ENCODE measurements at places on chromosomes 16 and 17.

DNA sequence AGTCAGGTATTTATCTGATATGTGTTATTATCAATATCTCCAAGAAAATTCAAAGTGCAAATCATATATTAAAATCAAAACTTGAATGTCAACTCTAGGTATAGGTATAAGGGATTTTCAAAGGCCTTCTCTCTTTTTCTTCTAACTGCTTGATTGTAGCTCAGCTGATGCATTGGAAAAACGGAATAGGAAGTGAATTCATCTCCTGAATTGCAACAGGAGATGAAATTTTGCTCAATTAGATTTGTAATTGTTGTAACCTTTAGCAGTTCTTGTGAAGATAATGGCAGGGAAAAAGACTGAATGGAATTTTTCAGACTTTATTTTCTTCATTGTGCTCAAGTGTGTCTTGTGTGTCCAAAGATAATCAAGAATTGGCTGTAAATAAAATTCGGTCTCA, 190.2 kb upstream of the KCNJ16 start:
- DNase-seq: no peak

DNA sequence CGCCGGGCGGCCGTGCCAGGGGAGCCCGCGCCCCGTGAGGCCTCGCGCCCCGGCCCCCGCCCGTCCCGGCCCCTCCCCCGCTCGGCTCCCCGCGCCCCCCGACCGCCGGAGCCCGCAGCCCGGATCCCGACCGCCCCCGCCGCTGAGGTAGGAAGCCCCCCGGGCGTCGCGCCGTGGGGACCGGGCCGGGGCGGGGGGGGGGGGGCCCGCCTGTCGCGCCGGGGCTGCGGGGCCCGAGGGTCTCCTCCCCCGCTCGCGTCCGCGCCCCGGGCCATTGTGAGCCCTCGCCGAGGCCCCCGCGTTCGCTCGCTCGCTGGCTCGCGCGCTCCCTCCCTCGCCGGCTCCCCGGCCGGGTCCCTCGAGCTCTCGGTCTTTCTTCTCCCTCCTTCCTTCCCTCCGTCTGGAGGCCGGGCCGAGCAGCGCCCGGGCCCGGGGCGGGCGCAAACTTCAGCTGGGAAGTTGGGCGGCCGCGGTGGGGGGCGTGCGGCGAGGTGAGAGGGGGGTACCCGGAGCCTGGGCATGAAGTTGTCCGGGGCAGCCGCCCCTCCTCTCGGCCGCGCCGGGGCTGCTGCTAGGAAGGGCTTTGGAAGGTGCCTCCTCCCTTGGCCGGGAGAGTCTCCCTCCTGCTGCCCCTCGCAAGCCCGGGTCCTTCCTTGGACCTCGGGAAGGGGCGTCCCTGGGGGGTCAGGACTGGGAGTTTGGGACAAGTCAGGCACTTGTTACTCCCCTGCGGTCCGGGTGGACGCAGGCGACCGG, 419 bp downstream of the GLIS2 start:
- DNase-seq: no peak

DNA sequence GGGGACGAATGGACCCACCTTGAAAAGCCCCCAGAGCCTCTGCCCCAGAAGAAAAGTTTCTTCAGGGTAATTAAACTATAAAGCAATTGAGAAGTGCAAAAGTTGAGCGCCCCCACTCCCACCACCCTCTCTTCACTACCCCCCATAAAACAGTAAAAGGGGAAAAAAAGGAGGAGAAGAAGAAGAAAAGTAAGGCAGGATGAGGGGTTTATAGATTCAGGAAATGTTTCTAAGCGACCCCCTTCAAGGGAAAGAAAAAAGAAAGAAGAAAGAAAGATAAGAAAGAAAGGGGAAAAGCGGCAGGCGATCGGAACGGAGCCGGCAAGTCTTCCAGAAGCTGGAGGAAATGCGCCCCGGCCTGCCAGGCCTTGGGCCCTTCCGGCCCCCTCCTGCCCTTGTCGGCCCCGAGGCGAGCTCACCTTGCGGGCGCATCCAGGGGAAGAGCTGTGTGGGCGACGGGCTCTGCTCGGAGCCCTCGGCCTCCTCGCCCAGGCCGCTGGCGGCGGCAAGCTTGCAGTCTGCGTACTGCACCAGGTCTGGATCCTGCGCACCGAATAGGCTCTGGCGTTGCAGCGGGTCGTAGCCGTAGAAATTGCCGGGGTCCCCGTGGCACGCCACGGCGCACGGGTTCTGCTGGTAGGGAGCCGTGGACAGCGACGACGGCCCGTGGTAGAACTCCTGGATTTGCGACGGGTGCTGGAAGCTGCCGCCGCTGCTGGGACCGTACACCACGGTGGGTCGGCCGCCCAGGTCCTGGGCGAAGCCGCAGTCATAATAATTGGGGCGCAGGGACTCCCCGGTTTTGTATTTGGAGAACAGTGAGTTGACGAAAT, 1.0 kb downstream of the HOXB8 start:
- no peak for DNase-seq

DNA sequence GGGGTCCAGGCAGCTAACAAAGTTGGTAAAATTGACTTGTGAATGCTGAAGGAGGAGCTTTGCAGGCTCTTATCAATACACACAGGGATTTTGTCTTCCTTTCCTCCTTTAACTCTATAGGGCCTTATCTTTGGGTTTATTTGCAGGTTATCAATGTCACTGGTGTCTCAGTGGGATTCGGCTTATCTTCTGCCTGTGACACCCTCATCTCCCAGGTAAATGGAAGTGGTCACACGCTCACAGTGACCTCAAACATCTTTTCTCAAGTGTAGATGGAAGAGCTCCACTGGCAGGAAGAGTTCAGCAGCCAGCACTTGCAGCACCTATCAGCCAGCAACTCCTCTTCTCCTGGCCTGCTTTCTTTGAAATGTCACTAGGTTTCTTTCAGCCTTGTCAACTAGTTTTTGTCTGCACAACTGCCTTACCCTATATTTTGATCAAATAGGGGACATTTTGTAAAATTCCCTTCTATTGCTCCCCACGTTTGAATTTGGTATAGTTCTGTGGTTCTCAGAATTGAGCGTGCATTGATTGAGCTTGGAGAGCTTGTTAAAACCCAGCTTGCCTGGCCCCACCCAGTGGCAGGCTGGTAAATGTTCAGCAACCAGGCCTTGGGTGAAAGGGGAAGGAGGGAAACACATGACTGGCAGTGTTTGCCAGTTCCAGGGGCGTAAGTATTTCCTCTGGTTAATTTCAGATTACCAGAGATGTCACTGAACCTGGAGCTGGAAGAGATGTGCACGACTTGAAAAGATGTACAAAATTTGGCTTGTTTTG, 12.8 kb downstream of the SLC47A1 start:
- no peak for DNase-seq

DNA sequence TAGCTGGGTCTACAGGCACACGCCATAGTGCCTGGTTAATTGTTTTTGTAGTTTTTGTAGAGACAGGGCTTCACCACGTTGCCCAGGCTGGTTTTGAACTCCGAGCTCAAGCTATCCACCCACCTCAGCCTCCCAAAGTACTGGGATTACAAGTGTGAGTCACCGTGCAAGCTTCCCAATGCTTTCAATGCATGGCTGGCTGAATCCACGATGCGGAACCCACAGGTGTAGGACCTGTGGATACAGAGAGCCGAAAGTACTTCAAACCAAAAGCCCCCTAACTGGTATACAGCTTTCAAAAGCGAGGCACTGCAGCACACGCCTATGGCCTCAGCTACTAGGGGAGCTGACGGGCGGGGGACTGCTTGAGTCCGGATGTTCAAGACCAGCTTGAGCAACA, 44.8 kb downstream of the METTL16 start:
- no peak for DNase-seq

GRCh38 chr17:82876602-82877379, 37.0 kb upstream of the ZNF750 start:
- no peak for DNase-seq

- DNase-seq: no peak
Measured at GRCh38 chr17:12737740-12738469, 51.4 kb upstream of the ARHGAP44 start.

DNA sequence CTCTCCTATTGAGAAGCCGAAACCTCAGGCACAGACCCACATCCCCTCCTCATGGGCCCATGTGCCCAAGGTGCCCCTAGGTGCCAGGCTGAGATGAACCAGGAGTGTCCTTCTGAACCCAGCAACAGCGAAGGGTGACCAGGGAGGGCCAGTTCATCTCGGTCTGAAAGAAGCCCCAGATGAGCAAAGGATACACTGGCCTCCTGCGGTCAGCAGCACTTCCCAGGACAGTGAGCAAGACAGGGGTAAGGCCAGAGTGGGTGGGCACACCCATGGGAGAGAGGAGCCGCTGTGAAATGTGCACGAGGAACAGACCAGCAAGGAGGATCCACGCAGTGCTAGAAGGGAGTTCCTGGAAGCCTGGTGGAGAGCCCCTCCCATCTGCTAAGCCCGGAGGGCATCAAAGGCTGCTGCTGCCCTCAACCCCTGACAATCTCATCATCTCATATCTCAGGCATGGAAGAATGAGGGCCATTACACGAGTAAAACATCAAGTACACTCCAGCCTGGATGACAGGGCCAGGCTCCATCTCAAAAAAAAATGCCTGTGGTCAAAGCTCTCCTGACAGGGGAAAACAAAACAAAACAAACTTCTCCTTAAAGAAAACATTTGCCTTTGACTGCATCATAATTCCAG, 3.3 kb upstream of the HBZ start:
- DNase-seq: no peak

DNA sequence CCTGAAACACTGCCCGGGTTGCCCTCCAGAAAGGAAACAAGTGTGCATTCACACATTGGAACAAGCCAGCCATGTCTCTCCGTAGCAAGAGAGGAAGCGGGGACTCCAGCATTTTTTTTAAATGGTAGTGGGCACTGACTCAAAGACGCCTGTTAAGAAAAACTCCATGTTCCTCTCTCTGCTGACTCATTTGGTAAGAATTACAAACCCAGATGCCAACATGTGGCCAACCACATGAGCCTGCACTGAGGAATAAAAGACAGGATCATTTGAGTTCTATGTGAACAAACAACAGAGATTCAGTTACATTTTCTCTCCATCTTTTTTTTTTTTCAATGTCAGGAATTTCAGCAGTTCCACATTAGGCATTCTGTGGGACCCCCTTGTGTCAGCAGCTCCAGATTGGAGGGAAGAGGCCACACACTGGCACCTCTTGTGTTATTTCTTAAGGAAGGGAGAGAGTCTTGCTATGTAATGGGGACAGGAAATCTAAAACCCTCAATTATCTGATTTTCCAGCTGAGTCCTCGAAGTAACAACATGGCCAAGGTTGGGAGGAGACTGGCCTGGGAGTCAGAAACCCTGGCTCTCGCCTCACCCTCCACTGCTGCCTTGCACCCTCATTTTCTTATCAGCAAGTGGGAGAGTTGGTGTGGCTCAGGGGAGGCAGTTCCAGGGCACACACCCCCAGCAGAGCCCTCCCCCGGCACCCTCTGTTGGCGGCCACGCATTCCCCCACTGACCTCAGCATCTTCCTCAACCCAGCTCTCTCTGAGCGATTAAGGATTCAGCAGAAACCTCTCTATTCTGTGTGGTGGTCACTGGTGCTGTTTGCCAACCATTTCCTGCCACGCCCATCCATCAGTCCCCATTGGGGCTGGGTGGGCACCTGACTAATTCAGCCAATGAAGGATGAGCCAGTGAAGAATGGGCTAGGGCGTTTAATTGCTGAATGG, 173.0 kb downstream of the FOXL1 start:
- DNase-seq: no peak

DNA sequence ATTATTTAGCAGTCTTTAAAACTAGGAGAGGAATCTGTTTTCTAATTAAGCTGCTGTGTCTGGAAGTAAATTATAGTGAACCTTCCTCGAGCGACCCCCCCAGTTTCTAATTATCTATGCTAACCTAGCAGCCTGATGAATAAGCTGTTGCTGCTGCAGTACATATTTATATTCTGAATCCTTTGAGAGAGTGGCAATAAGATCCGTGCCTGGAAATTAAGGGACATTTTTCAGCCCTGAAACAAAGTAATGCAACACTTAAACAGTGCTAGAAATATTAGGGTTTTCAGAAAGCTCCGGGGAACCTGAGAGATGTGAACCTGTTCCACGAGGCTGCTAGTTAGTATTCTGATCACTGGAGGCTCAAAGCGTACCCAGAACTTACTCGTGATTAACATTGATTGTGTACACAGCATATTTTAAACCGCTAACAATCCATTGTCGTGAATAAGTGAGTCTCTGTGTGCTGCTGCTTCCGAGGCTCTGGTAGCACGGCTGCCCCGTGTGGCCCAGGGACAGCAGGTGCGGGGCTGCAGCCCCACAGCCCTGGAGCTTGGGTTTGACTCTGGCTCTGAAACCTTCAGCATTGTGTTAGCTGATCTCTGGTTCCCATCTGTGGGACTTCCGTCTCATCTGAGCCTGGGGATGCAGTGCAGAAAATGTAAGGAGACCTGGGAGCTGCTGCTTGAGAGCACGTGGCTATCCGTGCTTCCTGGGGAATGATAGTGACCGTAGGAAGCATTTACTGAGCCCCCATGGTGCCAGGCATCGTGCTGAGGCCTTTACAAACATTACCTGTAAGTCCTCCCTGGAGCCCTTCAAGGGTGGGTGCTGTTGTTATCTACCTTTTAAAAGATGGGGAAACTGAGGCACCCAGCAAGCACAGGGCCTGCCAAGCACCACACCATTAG, 190.9 kb upstream of the CHMP6 start:
- DNase-seq: no peak

GRCh38 chr17:30398328-30399041, 19.8 kb downstream of the CPD start:
- DNase-seq: no peak

GRCh38 chr17:8031950-8032349, 6.9 kb upstream of the ALOX15B start:
- no peak for DNase-seq

GRCh38 chr16:57446531-57447185, 527 bp downstream of the CIAPIN1 start:
- DNase-seq: no peak

DNA sequence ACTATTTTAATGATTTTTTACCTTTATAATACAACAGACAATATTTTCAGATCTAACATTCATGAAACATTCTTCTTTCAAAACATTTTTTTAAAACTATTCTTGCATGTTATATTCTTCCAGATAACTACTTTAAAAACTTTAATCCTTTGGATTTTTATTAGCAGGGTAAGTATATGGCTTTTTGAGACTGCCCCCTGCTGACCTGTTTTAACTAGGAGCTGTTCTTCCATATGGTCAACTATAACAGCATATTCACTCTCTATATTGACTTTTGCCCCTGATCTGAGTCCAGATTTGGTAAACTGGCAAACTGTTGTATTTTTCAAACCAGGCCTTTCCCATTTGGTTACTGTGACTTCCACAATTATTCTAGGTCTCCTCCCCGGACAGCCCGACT, 16.5 kb downstream of the ZNF18 start:
- DNase-seq: no peak

GRCh38 chr16:84737192-84738011, 37.6 kb downstream of the USP10 start:
- no peak for DNase-seq

DNA sequence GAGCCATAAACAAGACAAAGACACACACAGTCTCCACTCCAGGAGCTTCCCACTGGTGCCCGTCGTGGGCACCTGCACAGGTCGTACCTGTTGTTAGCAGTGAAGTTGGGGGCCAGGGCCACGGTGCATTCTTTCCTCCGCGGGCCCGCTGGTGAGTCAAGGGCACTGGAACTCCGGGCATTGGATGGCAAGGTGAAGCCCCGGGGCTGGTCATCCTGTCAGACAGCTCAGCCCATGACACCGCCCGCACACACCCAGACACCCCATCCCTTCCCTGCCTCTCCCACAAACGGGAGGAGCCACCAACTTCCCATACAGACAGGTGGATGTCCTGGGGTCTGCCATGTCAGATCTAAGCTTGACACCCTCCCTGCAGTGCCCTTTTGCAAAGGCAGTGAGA, 16.1 kb downstream of the CEP131 start:
- no peak for DNase-seq
